ENCODE measurements at places on chromosomes 1 and 21. TPM values are rescaled to one million over a fixed set of nuclear protein-coding genes. Genes with fewer than 3 reads are reported as not detected.

The NBPF6 gene
- total RNA-seq = not detected

The EVA1B gene
- total RNA-seq = 71.5 TPM

- no peak for DNase-seq
These were observed 16.1 kb upstream of the HMGN1 start for GRCh38 chr21:39364949-39365348.

DNA sequence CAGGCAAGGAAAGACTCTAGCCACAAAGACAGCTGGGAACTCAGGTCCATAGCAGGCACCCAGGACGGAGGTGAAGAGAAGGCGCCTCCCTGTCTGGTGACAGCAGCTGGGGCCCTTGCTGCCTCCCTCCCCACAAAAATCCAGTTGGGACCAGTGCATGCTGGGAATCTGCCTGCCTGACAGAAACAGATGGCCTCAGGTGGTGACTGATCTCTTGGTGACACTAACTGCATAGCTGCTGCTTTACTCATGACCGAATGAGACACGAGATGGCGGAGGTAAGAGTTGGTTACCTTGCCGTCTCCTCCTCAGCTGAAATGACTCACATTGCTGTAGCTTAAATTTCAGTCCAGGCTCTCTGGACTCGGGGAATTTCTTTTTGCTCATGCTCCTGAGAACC is 130.3 kb downstream of the FGGY start:
- no peak for DNase-seq

- DNase-seq = no peak
These were observed 9.1 kb upstream of the C1orf159 start for GRCh38 chr1:1124786-1125642.

DNA sequence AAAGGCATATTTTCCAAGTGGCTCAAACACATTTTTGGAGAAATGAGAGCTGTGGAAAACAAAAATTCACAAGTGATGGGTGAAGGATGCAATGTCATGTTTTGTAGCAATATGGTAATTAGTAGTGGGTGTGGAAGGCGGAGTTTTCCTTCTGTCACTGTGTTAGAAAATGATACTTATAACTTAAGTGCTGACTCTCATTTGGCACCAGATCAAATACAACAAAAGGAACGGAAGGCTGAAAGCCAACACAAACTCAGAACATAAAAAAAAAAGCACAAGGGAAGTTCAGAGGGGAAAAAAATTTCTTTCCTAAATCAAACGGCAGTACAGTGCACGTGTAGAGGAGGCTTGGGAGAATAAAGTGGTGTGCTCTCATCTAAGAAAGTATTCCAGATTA is at the start of gene TNFSF18:
TNFSF18 (minus strand) TSS at position 77 of the 400 bp plus-strand sequence; CDS start at position 32, 45 bp downstream.
- peak; percentile 2 for DNase-seq

DNA sequence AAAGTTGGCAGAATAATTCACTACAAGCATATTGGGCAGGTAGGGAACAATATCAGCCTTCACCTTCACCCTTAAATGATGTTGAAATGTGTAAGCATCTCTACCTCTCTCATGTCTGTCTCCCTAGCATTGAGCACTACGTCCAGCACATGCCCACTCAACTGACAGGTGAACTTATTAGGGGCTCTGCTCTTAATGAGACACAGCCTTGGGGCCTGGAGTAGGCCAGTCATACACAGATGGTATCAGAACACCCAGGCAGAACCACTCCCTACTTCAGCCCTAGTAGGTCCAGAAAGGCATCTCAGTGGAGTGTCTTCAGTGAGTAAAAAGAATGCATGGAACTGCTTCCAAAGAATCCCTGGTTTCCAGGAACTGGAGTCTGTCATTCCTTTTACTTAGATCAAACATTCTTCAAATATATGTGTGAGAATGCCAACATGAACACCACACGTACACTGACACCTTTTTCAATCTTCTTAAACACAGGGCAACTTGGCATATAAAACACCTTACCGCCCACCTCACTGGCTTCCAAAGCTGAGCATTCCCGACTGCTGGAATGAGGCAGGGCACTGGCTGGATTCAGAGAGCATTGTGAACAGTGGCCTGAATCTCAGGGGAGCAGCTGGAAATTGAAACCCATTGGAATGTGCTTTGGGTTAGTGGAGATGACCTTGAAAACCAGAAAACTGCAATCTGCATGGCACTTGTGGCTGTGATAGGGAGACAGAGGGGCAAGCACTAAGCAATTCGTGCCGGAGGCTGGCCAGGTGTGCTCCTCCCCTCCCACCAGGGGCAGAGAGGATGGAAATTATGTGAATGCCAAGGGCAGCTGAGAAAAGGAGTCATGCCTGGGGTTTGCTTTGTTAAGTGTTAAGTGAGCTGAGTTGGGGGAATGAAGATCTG is 24.2 kb upstream of the HSD3B1 start:
- no peak for DNase-seq

- no peak for DNase-seq
These were observed 76.7 kb upstream of the KCNK2 start for GRCh38 chr1:215005656-215006345.

DNA sequence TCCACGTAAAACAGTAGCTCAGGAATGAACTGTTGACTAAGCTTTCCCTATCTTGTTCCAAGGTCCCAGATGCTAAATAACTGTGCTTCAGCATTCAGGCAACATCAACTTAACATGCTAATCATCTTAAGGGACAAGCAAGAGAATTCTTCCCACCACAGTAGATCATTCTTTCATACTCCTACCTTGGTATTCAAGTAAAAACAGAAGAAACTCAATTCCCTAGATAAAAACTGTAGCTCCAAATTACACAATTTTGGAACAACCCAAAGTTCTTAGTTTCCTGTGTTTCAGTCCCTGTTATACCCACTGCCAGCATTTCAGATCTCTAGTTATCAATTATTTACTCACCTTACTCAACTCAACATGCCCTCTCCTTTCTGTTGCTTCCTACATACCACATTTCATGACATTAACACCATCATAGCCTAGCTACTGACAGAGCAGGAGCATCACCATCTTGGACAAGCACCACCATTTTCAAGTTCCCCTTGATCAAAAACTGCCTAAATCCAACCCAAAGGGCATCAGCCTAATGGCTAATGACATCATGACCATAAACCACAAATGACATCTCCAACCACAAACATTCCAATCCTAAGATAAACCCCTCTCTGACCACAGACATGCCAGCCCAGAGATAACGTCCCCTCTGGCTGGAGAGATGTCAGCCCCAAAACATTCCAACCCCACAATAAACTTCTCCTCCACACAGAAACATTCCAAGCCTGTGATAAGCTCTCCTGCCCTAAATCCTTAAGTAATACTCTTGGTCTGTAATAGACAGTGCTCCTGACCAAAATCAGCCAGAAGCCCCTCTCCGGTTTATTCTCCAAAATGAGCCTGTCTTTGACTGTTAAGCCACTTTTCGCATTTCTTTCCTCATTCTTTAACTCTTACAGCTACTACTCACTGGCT is 191.2 kb downstream of the RERE start:
- no peak for DNase-seq

DNA sequence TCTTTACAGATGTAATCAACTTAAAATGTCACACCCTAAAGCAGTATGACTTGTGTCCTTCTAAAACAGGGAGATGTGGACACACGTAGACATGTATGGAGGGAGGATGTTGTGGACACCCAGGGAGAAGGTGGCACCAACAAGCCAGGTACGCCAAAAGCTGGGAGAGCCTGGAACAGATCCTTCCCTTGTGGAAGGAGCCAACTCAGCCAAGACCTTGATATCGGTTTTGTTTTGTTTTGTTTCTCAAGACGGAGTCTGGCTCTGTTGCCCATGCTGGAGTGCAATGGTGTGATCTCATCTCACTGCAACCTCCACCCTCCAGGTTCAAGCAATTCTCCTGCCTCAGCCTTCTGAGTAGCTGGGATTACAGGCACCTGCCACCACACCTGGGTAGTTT is 45.6 kb downstream of the CHAF1B start:
- DNase-seq = no peak

Data from thyroid gland (tissue), 4 donors.